ENCODE measurements at places on chromosomes 7 and 10. TPM values are rescaled to one million over a fixed set of nuclear protein-coding genes. Genes with fewer than 3 reads are reported as not detected.

The SFTPA2 gene
- total RNA-seq = 6.5 TPM

The MPP7 gene
- total RNA-seq = 1.4 TPM

The JAZF1 gene
- total RNA-seq = 5.4 TPM

The RPEL1 gene
- total RNA-seq = not detected

The NME8 gene
- not detected for total RNA-seq

The ZNF804B gene
- total RNA-seq = not detected

The PAPSS2 gene
- 120 TPM for total RNA-seq

The TUBB8 gene
- total RNA-seq = not detected
